GF-D8 (cell line): ENCODE measurements at places on chromosomes 4 and X.

DNA sequence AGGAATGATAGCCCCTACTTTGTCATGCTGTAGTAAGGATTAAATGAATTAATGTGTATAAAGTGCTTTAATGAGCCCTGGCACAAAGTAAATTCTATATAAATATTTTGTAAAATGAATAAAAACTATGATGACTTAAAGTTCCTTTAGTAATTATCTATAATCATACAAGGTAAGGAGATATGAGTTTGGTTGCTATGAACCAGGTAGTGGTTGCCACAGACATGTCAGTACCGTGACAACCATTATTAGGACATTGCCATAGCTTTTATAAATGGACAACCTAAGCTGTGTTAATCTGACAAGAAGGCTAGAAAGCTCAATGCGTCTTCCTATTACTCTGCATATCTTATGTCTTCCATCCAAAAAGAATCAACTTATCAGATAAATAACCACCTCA lies at the start of gene ARL13A:
ARL13A (plus strand) TSS at position 301 of the 400 bp plus-strand sequence. CDS start 3,982 bp downstream, outside the sequence.
- DNase-seq = no peak

- peak; percentile 49 for DNase-seq
These were observed 19.2 kb downstream of the PNMA6E start for GRCh38 chrX:153381684-153382532.

DNA sequence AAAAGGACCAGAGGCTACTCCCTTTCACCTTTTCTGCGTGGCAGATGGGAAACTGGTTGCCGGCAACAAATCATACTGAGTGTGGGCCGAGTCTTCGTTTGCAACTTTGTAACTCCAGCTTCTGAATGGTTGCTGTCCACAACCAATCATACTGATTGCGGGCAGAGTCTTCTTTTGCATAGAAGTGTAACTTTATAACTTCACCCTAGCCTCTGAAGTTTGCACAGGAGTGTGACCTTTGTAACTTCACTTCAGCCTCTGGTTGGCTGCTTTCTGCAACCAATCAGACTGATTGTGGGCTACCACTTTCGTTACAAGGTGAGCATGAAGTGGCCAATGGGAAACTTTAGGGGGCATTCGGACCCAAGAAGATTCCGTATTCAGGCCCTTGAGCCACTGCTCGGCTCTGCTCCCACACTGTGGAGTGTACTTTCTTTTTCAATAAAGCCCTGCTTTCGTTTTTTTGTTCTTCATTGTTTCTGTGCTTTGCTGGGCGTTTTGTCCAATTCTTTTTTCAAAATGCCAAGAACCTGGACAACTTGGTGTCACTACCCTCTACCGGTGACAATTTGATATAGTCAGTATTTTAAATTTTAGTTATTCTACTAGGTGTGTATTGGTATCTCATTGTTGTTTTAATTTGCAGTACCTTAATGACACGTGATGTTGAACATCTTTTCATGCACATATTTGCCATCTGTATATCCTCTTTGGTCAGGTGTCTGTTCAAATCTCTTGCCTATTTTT lies 9.0 kb upstream of the PAGE5 start:
- DNase-seq = no peak

- no peak for DNase-seq
These were observed 572.8 kb upstream of the FRG1 start for GRCh38 chr4:189367832-189368231.

DNA sequence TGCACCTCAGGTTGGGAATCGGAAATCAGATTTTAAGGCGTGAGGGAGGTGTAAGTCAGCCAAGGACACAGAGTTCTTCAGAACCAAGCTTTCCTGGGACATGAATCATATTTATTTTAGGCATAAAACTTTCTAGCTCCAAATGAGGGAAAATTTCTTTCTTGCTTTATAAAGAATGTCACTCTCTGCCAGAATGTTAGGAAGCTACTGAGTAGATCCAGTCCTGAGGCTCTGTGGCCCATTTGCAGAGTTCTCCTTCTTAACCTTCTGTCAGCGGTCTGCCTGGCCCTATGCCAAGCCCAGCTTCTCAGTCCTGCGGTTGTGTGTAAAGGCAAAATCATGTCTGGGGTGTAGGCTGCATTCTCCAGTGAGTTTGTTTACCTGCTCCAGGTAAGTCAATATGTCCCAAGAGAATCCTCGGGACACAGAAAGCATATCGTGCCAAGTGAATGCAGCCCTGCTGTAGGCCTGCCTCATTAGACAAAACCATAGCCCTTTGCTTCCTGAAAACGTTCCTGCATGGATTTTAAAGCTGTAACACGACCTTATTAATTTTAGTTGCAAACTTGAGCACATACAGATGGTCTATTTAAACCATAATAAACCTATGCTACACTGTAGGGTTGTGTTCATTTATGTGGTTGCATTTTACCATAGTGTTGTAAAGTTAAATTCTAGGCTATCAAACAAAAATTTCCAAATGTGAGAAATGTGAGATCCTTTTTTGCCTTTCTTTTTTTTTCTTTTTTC lies 29.2 kb upstream of the CCNI start:
- no peak for DNase-seq

GRCh38 chr4:112726041-112726440 lies 89.1 kb downstream of the LARP7 start:
- no peak for DNase-seq

GRCh38 chrX:153688911-153689590 lies 1.3 kb downstream of the SLC6A8 start:
- no peak for DNase-seq

- DNase-seq = no peak
These were observed 886 bp upstream of the WWC2 start for GRCh38 chr4:183098019-183098722.

DNA sequence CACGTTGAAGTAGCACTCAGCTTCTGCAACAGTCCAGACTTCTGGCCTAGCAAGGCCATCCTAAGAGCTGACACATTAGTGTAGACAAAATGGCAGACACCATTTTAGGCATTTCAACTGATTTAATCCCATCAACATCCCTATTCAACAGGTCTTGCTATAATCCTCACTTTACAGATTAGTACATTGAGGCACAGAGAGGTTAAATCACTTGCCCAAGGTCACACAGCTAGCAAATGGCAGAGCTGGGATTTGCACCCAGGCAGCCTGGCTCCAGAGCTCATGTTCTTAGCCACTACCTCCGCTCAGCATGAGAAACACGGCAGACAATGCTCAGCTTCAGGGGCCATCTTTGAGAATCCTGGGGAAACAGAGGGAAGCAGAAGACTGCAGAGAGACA lies 107.9 kb upstream of the TRIM2 start:
- DNase-seq = no peak

DNA sequence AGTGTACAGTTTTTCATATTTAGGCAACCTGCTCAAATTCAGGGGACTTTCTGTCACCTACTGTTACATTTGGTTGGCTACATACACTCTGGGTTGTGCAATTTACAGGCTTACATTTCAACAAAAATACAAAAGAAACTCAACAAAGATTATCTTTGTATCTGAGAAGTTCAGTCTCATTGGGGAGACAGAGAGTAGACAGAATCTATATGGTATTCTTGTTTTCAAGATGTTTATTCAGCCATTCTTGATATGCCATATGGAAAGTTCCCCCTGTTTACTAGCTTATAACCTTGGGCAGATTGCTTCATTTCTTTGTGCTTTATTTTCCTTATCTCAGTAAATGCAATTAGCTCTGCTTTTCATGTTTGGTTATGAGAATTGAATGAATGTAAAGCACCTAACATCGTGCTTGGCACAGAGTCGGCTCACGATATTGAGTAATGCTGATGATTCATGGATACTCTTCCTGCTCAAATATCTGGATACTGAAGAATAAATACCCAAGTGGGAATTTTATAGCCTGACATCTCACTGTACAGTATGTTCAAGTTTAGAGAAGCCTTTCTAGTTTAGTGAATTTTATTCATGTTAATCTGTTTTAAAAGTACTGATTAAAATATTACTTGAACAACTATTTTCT lies 96.5 kb upstream of the PACRGL start:
- no peak for DNase-seq

DNA sequence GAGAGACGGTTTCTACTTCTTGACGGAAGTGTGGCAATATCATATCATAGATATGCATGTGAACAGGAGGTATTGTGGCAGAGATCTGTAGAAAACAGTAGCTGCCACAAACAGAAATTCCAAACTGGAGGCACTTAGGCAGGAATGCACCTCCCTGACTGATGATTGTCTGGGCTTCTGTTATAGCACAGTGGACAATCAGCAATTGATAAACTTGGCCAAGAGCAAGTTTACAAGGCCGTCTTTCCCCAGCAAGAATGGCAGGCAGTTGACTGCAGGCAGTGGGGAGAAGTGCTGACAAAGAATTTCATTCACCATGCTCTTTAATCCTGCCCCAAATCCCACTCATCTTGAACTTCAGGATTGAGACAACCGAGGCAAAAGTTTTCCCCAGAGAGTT lies 114.4 kb upstream of the STOX2 start:
- no peak for DNase-seq

- no peak for DNase-seq
These were observed 652.9 kb downstream of the ADGRL3 start for GRCh38 chr4:61853041-61853440.

- DNase-seq = no peak
These were observed 314.0 kb downstream of the GALNTL6 start for GRCh38 chr4:172127168-172127567.

DNA sequence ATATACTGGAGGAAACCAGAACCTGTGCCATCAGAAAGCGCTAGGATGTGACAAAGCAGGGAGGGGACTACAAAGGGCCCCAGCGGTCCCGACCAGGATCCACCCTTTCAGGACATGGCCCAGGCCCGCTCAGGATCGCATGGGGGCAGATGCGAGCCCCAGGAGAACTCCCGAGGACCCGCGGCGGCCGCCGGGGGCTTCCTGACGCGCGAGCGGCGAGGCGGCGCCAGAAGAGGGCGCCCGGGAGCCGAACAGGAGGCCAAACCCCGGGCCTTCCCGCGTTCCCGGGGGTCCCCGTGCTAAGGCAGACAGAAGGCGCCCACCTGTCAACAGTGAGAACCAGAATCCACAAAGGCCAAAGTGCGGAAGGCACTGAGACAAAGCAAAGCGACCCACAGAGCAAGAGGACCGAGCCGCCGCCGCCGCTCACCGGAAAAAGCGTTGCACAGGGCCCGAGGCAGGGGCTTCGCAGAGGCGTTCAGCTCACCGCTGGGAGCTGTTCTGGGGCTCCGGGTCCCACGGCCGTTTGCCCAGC lies 7.3 kb upstream of the OPN1LW start:
- no peak for DNase-seq

DNA sequence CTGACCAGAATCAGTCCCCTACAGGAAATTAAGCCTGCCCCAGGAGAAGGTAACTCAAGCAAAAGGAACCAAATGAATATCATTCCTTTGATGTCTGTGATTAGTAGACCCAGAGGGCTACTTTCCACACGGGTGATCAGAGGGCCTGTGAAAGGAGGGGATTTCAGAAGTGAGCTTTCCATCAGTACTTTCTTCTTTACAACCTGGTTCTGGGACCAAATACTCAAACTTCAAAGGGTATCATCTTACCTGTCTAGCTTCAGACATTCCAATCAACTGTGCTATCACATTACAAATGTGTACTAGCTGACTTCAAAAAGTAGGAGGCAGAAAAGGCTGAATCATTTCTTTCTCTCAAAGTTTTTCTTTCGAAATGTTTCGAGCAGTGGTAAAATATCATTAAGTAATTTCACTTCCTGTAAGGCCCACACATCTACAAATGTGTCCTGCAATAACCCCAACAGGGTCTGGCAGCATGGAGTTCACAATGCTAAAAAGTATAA lies 23.9 kb downstream of the ACSL4 start:
- DNase-seq = peak; percentile 68

- DNase-seq = no peak
These were observed 38.9 kb downstream of the DDX60L start for GRCh38 chr4:168441412-168441811.

GRCh38 chr4:160831165-160831922 lies 1332.5 kb downstream of the FSTL5 start:
- DNase-seq = no peak

- DNase-seq = no peak
These were observed 370.3 kb upstream of the NOCT start for GRCh38 chr4:138645289-138645688.

GRCh38 chrX:18895189-18895951 lies 88.5 kb downstream of the PHKA2 start:
- no peak for DNase-seq

DNA sequence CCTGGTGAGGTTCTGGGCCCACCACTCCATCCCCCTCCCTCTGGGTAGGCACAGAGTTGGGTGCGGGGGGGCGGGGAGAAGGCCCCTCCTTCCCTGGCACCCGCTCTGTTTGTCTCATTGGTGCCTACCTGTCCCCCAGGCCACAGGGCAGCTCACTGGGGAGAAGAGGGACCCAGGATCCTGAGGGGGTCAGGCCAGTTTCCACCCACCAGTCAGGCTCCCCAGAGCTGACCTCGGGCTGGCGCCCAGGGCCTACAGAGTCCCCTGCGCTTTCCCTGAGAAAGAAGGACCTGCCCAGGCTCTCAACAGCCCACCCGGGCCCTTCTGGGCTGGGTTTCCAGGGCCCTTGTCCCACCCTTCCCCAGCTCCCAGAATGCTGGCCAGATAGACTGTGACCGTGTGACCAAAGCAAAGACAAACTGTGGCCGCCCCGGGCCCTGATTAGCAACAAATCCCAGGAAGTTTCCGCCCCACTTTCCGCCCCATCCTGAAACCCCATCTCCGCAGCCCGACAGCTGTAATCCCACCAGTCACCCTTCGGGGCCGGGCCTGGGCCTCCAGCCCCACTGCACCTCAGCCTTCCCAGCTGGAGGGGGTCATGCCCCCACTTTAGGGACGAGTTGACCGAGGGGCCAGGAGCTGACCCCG lies 33.8 kb upstream of the FGFR3 start:
- no peak for DNase-seq

DNA sequence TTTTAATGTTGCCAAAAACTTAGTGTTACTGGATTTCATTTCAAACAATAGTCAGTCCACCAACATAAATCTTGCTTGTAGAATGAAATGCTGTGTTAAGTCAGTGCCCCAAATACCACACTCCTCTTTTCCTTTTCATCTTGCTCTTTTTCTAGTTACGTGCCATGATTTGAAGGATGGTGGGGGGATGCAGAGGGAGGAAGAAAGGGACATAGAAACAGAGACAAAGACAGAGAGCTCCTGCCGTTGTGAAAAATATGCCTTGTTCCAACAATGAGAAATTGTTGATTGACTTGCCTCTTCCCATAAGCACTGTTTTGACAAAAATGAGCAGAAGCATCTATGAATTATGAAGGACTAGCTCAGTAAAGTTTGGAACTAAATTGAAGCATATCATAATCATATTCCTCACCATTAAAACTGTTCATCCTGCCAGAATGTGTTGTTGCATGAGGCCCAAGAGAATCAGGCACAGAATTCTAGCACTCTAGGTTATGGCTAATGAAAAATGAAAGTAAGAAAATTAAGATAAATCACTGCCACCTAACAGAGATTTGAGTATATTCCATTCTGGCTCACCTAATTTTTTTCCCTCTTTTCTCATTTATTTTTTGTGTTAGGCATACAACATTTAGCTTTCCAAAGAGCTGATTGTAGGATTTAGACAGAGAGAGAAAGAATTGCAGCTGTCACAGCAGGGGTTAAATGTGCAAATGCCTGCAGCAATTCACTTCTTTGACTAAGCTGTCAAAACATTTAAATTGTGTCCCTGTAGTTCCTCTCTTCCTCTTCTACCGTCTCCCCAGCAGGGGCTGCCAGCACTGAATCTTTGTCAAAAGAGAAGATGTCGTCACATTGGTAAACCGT lies 111.6 kb upstream of the PTPN13 start:
- no peak for DNase-seq

- DNase-seq = no peak
These were observed 36.1 kb upstream of the PHKA2 start for GRCh38 chrX:19019996-19020395.

- peak; percentile 54 for DNase-seq
These were observed 8.8 kb upstream of the IDS start for GRCh38 chrX:149513825-149514428.
